M059J (cell line): ENCODE measurements at places on chromosomes 3 and 15.

DNA sequence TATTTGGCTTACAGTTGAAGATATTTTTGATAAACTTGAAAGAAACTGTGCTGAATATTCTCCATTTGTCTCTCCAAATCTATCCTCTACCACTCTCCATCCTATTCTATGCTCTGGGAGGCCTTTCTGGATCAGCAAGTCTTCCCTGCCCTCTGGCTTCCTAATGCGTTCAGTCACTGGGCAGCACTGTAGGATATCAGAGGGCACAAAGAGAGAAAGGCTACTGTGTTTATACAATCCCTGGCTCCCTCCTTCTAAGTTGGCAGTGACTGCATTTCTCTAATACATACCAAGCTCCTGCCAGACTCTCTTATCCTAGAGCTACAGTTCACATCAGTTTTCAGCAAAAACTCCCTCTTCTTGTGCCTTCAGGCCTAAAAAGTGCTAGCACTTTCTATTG, 102.1 kb upstream of the FHIT start:
- DNase-seq, result no peak

DNA sequence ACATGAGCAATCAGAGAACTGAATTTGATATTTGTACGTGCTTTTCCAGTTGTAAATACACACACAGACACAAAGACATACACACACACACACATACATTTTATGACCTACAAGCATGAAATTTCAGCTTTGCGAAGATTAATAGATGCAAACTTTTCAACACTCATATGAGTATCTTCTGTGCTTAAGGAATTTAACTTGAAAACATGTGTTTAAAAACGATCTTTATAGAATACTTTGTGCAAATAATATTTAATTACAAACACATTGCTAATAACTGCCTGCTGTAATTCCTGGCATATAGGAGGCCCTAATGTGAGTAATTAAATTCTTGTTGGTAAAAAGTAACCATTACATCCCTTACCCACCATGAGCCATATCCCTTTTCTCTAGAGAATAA, 107.7 kb upstream of the PLSCR5 start:
- DNase-seq, result no peak

DNA sequence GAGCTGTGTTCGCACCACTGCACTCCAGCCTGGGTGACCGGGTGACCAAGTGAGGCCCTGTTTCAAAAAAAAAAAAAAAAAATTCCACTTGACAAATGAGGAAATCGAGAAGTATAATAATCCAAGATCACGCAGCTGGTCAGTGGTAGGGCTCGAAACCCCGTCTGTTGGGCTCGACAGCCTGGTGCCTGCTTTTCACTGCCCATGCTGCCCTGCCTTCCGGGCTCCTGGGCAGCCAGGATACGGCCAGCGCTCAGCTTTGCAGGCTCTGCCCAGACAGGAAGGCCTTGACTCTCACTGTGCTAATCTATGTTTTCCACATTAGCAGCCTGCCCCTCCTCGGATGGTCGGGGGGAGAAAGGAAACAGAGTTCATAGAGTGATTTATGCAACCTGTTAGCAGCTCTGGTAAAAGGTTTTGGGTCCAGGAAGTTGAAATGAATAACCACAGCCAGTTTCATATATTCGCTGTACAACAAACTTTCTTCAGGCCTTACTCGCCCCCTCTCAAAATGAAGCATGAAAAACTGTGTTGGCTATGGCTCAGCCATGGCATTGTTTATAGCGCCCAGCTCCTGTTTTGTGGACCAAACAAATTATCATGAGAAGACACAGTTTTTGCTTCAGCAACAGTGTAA, 108.8 kb downstream of the XXYLT1 start:
- no peak for DNase-seq

- DNase-seq, result no peak
These were observed 40.6 kb upstream of the PRR20G start for GRCh38 chr3:127328421-127328820.

GRCh38 chr3:125219261-125219701, 6.7 kb upstream of the SLC12A8 start:
- no peak for DNase-seq

DNA sequence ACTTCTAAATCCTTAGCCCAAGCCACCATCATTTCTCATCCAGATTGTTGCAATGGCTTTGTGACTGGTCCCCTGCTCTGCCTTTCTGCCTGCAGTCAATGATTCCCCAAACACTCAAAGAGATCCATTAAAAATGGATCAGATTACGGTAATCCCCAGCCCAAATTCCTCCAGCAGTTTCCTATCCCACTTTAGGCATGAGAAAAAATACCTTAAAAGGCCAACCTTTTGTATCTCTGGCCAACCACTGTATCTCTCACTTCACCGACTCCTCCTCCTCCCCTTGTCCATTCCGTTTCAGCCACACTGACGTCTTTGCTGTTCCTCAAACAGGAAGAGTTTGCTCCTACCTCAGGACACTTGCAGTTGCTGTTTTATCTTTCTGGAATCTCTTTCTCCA, 20.9 kb upstream of the IL1RAP start:
- DNase-seq, result no peak

DNA sequence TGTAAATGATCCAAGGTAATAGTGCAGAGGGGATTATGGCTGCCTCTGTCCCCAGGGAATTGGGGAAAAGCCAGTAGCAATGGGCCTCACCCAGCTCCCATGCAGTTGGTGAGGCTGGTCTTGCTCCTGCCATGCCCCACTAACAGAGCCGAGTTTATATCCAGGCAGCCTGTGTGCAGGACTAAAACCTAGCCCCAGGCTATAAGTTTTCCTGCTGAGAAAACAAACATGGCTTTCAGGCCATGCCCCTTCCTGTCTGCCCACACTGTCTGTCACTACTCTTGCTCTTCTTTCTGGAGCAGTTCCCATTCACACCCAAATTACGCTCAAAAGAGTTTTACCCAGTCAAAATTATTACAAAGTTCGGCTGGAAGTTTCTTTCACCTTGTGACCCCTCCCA, 73.5 kb upstream of the SPATA16 start:
- DNase-seq, result peak; percentile 13
